Upper lobe of right lung (tissue), 1 donor: ENCODE measurements at places on chromosomes 5 and 9. TPM values are rescaled to one million over a fixed set of nuclear protein-coding genes. Genes with fewer than 3 reads are reported as not detected.

DNA sequence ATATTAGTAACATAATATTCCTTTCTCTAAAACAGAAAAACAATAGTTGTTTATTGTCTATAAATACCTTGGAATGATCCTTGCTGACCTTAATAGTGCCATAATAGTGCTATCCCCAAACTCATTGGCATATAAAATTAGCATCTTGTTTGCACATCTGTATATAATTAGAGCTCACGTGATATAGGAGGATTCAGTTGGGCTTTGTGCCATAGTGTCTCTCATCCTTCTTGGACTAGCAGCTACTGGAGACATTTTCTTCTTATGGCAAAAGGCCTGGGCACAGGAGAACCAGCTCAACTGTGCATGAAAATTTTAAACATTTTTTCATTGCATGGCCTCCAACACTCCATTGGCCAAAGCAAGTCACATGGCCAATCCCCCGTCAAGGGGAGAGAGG is 342.5 kb downstream of the SPATA31D1 start:
- DNase-seq, result no peak

GRCh38 chr5:125834438-125835115 is 588.6 kb upstream of the GRAMD2B start:
- no peak for DNase-seq

GRCh38 chr5:172855597-172856292 is 21.7 kb downstream of the ERGIC1 start:
- DNase-seq, result peak; percentile 81

DNA sequence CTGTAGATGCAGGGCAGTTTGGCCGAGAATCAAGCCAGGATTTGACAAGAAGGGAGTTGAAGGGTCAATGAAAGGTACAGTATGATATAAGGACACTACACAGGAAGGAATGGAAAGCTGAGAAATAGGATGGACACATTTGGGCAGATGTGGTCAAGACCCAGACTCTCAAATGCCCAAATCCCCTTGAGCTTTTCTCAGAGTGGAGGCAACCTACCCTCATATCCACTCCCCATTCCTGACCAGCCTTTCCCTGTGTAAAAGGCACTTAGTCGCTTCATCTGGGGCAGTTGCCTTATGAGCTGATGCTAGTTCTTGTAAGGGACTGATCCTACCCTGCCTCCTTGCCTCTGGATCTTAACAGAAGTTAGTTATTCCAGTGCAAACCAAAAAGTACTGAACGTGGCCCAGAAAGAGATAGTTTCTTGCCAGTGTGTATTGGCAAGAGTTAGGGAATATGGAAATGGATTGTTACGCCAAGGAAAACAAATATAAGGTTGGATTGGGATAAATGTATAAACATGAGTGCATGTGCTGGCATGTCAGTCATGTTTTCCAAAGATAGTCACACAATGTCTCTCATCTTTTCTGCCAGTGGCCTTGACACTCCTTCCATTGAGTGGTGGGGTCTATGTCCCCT is 4.1 kb upstream of the MCCC2 start:
- DNase-seq, result no peak

DNA sequence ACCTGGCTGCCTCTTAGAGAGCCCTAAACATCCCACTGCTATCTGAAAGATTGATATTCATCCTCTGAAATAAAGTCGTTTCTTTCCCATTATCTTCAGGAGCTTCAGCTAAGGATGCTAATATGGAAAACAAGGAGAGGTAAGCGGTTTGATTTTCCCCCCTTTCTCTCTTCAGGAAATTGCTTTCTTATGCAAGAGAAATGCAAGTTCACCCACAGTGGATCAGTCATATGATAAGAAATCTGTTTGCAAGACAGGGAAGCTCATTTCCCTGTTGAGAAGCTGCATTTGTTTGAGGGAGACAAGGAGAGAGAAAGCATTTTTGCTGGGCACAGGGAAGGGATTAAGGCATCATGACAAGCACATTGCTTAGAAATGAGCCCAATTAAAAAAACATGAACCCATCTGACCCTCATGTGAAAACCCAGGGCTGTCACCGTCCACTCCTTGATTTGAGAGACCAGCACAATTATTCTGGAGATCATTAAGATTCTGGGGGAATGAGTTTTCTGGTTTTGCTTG is 53.7 kb upstream of the BOD1 start:
- no peak for DNase-seq

GRCh38 chr5:10160241-10160640 is 89.4 kb downstream of the ATPSCKMT start:
- DNase-seq, result no peak

The NUTM2G gene
- not detected for total RNA-seq

The SPINK4 gene
- not detected for total RNA-seq

DNA sequence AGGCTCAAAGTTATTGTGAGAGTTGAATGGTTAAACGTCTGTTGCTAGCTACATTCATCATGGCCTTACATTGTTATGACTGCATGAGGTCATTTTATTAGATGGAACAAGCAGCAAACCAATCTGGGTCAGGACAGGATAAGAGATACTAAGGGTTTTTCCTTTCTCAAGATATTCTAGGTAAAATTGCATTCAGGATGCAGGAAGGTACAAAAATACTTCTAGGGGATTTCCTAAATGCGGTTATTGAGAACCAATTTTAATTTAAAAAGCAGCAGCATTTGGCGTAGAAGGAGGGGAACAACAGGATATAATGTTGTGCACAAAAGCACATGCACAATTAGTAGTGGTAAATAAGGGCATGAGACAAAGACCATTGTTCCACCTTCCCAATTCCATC is 39.2 kb upstream of the LURAP1L start:
- DNase-seq, result no peak

GRCh38 chr5:121055586-121055985 is 591.5 kb downstream of the PRR16 start:
- no peak for DNase-seq

The SLC6A18 gene
- total RNA-seq, result not detected

GRCh38 chr9:137140151-137141012 is 1.4 kb downstream of the GRIN1 start:
- DNase-seq, result peak; percentile 46

DNA sequence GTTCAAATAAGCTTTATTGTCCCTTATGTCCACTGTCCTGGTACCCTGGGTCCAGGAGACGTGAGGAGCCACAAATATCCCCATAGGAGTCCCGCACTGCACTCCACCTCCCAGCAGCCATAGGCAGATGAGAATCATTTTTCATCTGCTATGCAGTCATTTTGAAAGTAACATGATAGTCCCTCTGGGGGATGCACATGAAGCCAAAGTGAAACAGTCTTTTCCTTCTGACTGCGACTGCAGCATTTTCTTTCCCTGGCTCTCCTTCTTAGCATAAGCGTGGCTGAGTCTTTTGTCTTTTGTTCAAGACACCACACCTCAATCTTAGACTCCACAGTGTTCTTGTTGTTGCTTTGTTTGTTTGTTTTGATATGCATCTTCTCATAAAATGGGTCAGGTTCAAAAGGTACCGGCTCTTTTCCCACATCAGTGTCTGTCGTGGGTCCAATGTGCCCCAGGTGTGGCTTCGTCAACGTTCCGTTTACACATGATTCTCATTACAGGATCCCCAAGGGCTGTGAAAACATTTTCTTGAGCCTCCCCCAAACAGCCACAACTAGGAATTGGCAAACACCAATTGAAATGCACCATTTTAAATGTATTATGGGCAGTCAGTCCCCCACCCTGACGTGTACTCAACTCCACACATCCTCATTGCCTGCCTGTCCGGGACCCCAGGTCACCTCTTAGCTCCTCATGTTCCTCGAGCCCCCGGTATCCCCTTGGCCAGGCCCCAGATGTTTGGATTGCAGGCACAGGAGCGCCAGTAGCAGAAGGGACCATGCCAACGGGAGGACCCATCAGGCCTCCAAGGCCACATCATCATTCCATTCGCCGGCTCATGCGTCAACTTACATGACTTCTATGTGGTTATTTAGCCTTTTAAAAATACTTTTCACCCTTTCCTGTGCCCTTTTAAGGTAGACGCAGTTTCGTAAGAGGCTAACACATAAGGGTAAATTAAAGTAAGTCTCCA is 237.8 kb upstream of the DAPK1 start:
- no peak for DNase-seq

DNA sequence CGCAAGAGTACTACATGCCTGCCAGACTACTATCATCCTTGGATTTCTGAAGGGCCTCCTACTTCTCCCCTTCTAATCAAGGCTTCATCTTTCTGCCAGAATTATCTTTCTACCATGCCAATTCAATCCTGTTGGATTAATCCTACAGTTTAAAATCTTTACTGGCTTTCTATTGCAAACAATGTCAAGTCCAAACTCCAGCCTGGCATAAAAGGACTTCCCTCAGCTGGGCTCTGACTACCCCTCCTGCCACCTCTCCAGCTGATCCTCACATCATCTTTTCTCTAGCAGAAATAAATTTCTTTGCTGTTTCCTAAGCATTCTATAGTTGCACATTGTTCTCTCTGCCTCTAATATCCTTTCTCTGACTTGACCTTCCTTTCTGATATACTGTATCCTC is 119.7 kb upstream of the RAD23B start:
- no peak for DNase-seq
